ENCODE measurements at places on chromosomes 13 and 19. TPM values are rescaled to one million over a fixed set of nuclear protein-coding genes. Genes with fewer than 3 reads are reported as not detected.

The TPTE2 gene
- polyA plus RNA-seq: not detected

The ZNF548 gene
- polyA plus RNA-seq: 6.9 TPM

GRCh38 chr19:7763696-7764095 is 653 bp downstream of the CLEC4M start:
- no peak for DNase-seq

The KLK12 gene
- polyA plus RNA-seq: not detected

- no peak for DNase-seq
Observed at GRCh38 chr19:38429055-38429810, 3.2 kb upstream of the RASGRP4 start.

The FLT3LG gene
- polyA plus RNA-seq: 10.2 TPM

The DNAJC15 gene
- 22.0 TPM for polyA plus RNA-seq

The TLE2 gene
- 0.72 TPM for polyA plus RNA-seq

DNA sequence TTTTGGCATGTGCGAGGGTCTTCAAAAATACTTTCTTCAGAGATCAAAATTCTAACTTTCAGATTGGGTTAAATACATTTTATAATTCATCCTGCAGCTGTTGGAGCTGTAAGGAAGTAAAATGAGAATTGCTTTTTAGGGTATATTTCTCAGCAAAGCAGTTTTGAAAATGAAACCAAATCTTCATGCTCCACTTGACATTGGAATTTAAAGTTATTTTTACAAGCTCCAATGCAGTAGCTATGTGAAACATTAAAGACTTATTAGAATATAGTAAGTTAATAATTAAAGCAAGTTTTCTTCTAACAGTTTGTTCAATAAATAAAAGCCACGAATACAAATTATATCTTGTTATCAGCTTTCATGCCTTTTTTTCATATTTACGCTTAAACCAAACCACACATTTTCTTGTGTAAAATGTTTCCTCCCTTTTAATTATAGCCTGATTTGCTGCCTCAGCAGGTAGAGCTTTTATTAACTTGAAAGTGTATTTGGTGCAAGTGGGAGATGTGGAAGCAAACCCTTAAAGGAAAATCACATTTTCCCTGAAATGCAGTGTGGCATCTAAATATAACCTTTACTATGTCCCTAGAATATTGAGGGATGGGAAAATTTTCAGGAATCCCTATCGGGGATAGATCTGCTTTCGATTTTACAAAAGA is 12.4 kb upstream of the MICU2 start:
- DNase-seq: no peak

DNA sequence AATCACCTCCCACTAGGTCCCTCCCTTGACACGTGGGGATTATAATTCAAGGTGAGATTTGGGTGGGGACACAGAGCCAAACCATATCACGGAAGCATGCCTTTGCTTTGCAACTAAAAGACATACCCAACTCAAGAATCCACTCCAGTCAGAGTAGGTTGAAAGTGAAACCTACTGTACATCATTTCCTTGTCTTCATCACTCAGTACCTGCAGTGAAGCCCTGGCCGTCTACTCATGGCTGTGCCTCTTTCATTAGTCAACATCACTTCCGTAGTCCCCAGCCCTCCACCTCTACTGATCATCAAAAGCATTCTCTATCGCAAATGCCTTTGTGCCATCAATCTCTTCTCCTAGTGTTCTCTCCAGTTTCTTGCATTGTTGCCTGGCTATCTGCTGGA is 343.1 kb upstream of the ARGLU1 start:
- DNase-seq: no peak

GRCh38 chr13:20616059-20616797 is 49.3 kb downstream of the IFT88 start:
- DNase-seq: peak; percentile 98

DNA sequence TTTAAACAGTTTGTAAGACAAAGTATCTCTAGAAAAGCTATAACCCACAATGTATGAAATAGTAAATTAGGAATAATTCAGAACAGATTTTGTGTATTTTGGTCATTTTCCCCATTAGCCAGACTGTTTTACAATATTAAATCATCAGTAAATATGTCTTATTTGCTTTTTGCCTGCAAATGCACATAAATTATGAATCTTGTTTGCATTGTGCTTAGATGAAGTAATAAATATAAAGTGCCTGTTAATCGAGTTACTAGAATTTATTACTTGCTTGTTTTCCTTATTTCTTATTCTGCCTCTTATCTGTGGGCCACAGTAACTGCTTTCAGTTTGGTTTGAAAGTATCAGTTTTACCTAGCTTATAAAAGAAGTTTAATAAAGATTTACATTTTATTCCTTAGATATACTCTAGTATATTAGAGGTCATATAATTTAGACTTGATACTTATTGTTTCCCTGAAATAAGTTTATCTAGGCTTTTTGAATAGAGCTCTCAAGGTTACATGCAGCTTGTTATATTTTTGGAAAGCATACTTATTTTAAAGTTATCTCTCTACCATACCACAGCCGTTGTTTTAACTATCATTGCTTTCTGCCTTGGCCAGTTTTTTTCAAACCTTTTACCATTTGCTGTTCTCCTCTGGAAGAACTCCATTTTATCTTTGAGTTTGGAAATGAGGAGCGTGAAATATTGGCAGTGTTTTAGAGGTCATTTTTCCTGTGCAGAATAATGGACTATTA is 238.0 kb downstream of the NBEA start:
- DNase-seq: no peak

The CEACAM1 gene
- not detected for polyA plus RNA-seq

The RELB gene
- 19.9 TPM for polyA plus RNA-seq

- DNase-seq: peak; percentile 40
Observed at GRCh38 chr13:27120011-27120410, 51.6 kb downstream of the USP12 start.

The ZNF575 gene
- polyA plus RNA-seq: 0.87 TPM

The TINCR gene
- polyA plus RNA-seq: 0.03 TPM

GRCh38 chr19:42284591-42285341 is 15.7 kb downstream of the CIC start:
- DNase-seq: no peak

GRCh38 chr13:78657699-78658629 is 991 bp downstream of the OBI1 start:
- peak; percentile 8 for DNase-seq

DNA sequence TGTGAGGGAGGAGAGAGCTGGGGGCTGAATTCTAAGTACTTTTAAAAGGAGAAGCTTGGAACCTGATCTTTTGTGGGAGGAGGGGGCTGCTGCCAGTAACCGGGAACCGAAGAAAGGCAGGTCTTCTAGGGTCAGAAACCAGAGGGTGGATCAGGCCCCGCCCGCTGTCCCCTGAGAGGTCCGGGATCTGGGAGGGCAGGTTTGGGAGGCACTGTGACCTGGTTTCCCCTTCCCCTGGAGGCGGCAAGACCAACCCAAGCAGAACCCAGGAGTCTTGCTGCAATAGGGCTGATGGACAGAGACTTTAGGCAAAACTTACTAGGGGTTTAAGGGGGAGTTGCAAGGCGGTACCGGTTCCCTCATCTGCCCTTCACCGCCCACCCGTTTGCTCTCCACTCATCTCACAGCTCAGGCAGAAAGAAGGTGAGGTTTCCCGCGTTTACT is 707 bp upstream of the KLK8 start:
- no peak for DNase-seq

The FGF22 gene
- polyA plus RNA-seq: 0.24 TPM

GRCh38 chr19:55256562-55257460 is 2.0 kb downstream of the PPP6R1 start:
- no peak for DNase-seq

The PCDH17 gene
- polyA plus RNA-seq: not detected

DNA sequence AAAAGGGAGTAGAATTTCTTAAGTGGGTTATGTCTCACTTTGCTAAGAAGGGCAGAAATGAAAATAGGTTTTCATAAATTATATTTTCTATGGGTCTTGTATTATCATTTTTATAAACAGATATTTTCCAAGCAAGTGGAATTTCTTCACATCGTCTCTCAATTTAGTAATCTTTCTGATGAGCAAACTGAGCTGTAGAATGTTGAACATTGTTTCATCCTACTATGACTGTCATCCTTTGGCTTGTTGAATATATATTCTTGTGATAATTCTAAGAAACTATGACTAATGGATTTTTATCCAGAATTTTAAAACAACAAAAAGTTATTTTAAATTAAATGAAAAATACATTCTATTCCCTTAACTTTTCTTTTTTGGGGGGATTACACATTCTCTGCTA is 313.8 kb downstream of the ENOX1 start:
- no peak for DNase-seq

GRCh38 chr19:14577264-14577663 is 5.4 kb upstream of the NDUFB7 start:
- DNase-seq: no peak

- no peak for DNase-seq
Observed at GRCh38 chr13:100350601-100351000, 238.0 kb downstream of the GGACT start.

DNA sequence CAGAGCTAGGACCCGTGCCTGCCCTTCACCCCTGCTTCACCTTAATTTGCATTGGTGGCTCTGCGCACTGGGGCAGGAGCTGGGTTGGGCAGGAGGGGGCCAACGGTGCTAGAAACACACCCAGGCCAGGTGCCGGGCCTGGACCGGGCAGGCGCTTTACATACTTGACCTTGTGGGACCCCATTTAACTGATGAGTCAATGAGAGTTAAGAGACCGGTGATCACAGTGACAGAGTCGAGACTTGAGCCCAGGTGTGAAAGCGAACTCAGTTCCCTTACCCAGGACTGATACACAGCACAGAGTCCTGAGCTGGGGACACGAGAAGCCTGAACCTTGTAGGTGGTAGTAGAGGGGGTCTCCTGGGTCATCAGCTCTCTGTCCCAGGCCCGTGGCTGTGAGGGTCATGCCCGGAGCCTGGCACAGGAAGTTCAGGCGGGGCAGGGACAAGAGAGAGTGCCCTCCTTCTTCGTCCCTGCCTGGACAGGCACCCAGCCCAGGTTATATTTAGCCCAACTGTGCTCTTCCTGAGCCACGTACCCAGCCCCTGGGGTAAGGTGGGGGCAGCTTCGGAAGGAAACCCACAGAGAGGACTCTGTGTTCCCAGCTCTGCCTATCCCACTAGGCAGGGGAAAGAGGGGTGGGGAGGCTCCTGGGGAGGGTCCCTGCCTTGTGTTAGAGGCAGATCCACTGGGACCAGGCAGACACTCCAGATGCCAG is 1.9 kb downstream of the PRX start:
- DNase-seq: no peak

GRCh38 chr13:90690458-90691080 is 656.9 kb upstream of the MIR17HG start:
- DNase-seq: peak; percentile 15

DNA sequence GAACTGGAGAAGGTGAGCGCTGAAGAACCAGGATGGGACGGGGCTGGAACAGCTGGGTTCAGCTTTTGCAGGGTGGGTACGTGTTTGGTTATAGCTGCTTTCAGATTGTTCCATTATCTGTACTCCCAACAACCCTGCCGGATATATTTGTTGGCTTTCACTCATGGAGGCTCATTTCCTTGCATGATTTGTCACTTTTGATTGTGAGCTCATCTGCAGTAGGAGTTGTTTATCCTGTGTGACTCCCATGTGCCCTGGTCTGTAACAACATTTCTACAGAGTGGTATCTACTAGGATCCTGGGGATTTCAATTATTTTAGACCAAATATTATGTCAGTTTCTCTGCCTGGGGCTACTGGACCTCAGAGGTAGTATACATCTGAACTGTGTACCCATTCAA is 5.4 kb downstream of the ARL11 start:
- no peak for DNase-seq

The DNM2 gene
- 74.6 TPM for polyA plus RNA-seq

GRCh38 chr13:87147076-87147475 is 524.1 kb upstream of the SLITRK5 start:
- DNase-seq: peak; percentile 76

DNA sequence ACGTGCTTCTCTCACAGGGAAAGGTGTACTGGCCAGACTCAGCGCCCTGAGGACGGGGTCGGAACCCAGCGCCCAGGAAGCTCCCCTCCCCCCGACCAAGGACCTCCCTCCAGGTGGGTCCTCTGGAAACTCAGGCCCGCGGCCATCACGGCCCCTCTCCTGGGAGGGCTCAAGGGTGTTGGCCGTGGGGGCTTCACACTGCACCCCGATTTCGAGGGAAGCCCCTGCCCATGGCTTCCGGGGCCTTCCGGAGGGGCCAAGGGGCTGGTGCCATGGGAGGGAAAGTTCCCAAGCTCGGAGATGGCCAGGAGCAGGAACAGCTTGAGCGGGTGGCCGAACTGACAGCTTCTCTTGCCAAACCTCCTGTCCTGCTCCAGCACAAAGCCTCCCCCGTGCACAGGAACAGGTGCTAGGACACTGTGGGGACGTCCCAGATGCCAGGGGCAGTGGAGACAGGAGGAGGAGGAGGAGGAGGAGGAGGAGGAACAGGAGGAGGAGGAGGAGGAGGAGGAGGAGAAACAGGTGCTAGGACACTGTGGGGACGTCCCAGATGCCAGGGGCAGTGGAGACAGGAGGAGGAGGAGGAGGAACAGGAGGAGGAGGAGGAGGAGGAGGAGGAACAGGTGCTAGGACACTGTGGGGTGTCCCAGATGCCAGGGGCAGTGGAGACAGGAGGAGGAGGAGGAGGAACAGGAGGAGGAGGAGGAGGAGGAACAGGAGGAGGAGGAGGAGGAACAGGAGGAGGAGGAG is 10.0 kb downstream of the SBNO2 start:
- DNase-seq: no peak

DNA sequence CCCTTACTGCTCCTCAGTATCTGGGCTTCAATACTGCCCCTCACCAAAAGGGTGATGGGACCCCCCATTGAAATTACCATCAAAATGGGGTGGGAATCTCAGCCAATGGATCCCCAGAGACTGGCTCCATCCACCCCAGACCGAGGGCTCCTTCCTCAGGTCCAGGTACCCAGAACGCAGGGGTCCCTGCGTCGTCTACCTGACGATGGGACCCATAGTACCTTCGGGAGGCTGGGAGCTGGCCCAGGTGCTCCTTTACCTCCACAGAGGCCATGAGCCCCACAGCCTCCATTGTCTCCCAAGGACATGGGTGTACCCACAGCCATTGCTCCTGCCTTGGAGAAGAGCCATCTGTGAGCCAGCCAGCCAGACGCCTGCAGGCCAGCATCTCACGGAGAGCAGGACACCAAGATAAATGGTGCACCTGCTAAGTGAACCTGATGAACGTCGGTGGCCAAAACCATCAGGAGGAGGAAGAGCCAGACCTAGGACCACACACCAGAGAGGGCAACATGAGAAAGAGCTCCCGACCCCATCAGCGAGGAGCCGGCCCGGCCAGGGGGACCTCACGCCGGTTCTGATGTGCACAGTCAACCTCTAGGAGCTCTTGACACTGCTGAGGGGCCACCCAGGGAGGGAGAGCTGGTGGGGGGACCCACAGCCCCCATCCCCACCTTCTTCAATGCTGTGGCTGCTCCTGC is 156.8 kb upstream of the SOX1 start:
- DNase-seq: no peak
